Occipital lobe (tissue), 3 donors: ENCODE measurements at places on chromosomes 11 and 22. TPM values are rescaled to one million over a fixed set of nuclear protein-coding genes. Genes with fewer than 3 reads are reported as not detected.

The STK33 gene
- 9.5 TPM for total RNA-seq

The YAP1 gene
- total RNA-seq: 18.7 TPM

The SYT13 gene
- 219 TPM for total RNA-seq

The BATF2 gene
- total RNA-seq: not detected

The HTR3A gene
- 0.31 TPM for total RNA-seq
